GM12891 (cell line): ENCODE measurements at places on chromosomes 4 and X.

DNA sequence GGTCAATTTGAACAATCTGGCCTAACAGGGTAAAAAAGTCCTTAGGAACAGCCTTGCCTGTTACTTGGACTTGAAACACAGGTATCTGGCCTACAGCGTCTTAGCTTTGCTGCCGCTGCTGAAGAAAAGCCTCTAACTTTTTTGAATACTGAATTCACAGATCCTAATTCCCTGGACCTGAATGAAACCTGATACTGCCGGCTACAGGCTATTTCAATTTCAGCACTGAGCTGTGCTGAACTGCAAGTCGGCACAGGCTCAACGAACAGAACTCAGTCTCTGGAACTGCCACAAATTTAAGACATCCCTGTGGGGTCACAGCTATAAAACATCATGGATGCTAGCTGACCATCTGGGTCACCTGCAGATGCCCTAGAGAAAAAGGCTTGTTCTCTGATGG is 7.2 kb downstream of the NR0B1 start:
- DNase-seq: no peak

DNA sequence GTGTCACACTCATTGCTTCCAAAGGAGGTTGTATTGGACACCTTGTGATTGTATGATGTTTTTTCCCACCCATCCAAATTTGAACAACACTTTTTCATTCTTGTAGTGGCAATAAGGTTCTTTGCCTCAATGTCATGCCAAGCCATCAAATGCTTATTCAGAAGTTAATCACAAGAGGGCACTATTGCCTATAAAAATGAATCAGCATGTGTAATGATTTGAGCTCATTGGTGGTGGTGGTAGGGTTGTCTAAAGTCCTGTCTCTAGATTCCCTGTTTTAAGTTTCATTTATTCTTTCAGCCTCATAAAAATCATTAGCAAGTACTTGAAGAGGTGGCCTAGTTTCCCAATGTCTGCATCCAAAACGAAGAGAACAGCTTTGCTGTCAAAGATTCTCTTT is 37.0 kb downstream of the IRS4 start:
- no peak for DNase-seq

DNA sequence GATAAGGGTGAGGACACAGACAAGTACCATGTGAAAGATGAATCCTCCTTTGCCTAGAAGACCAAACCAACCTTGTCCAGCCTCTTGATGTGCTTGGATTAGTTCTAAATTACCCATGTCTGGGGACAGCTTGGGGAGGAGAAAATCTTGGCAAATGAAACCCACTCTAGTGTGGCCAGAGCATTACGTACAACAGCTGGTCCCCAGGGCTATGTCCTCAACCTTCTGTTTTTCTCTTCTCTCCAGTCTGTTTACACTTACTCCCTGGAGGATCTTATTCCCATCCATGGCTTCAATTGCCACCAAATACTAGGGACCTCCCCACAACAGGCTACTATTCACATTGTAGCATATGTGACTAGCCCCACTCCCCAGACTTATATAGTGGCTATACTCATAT is 384.5 kb downstream of the OPHN1 start:
- no peak for DNase-seq

DNA sequence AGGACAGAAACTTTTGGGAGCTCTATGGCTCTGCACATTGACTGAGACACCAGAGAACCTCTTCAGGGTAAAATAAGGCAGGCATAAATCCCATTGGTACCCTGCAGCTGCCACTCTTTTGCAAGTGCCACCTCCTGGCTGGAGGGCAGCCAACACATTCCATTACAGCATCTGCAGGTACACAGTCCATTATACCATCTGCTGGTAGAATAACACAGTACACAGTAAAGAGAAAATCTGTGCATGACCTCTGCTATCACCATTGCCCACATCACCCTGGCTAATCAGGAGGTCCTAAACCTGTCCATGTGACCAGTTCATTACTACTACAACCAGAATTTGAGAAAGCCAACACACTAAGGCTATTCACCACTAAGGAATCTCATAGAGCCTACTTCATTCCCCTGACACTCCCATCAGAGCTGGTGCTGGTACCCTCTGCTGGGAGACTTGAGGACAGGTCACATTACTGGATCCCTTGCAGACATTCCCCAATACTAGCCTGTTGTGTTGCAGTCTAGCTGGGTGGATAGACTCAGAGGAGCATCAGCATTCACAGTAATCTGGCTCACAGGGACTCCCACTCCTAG is 176.2 kb upstream of the TACR3 start:
- no peak for DNase-seq

DNA sequence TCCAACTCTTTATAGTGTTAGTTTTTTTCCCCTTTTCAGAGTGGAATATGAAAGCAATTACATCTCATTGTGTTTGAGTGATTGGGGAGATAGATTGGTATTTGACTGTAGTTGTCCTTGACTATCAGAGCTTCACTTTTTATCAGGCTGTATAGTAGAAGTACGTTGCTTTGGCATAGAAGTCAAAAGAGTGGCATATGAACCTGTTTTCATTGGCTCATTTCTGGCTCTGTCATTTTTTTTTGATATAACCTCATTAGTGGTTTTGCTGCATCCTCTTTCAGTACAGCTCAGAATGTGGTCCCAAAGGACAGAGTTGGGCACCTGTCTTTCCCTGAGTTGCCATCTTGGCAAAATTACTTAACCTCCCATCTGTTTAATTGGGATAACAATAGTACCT is 1.4 kb downstream of the TMA16 start:
- DNase-seq: no peak

GRCh38 chrX:37921758-37922157 is 74.4 kb upstream of the DYNLT3 start:
- no peak for DNase-seq

DNA sequence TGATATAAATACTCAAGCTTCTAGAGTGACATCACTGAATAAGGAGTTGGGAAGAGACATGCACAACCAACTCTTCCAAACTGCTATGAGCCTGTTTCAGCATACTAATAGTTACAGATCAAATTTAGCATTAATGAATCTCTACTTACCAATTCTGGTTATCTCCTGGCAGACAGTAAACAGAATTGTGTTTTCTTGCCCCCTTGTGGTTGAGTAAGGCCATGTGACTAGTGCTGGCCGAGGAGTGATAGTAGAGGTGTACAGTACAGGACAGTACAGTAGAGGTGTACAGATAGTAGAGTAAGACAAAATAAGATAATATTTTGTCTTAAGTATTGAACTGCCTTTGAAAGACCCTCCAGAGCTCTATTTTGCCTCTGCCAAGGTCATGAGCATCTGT is 681.4 kb downstream of the GABRG1 start:
- no peak for DNase-seq

- no peak for DNase-seq
These were observed 376.8 kb downstream of the BCOR start for GRCh38 chrX:39720945-39721344.

- DNase-seq: no peak
These were observed 988.3 kb downstream of the PCDH19 start for GRCh38 chrX:99421796-99422195.

DNA sequence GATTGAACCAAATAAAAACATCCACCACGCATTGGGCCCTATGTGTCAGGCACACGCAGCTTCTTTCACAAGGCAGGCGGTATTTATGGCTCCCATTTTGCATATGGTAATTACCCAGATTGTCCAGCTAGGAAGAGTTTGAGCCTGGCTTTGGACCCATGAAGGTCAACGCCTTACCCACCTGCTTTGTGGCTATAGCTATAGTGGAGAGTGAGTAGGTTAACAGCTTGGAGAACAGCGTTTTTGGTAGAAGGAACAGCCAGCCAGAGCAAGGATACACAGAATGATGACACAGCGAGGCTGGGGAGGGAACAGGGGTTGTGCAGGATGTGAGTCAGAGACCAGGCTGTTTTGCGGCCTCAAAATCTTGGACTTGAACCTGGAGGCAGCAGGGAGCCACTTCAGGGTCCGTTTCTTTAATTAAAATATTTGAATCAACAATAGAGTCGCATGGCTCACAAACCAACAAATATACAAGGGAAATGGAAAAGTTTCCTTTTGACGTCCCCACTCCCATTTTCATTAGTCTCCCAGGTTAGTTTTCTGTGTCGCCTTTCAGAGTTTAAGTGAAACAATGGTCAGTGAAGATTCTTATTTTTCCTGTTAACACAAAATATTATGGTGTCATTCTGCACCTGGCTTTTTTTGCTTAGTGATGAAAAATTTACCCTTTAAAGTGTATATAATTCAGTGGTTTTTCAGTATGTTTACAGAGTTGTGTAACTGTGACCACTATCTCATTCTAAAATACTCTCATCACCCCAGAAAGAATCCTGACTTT is 118.2 kb upstream of the STX18 start:
- no peak for DNase-seq
